ENCODE measurements at places on chromosomes 13 and 19. TPM values are rescaled to one million over a fixed set of nuclear protein-coding genes. Genes with fewer than 3 reads are reported as not detected.

IGSF23 gene
- not detected for total RNA-seq

MCF2L gene
- total RNA-seq: 61.9 TPM

GRCh38 chr13:111115061-111115964 lies at the start of gene ARHGEF7:
ARHGEF7 (plus strand) TSS chr13:111115310; CDS start chr13:111115527, 217 bp downstream.
- DNase-seq: no peak

DNA sequence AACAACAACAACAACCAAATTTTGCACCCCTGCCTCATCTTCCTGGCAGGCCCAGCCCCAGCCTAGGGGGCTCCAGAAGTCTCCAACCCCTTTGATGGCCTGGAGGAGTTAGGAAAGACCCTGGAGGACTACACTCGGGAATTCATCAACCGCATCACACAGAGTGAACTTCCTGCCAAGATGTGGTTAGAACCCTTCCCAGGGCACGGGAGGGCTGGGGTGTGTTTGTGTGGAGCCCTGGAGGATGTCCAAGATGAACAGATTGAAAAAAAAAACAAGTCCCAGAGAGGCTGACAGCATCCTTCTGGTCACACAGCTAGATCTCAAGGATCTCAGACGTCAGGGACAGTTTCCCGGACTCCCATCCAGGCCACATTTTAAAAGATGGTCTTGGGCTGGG lies 13.3 kb downstream of the APOC1 start:
- DNase-seq: no peak
